NCI-H2081 treated with DMSO at 0.1 percent for 48 hours (cell line): ENCODE measurements at places on chromosomes 4 and X.

GRCh38 chr4:4859325-4859798, at the start of gene MSX1:
MSX1 (plus strand) TSS chr4:4859665; CDS start chr4:4859900, 235 bp downstream.
- no peak for DNase-seq

- DNase-seq: no peak
Measured at GRCh38 chr4:1328267-1329155, 18.5 kb upstream of the UVSSA start.

DNA sequence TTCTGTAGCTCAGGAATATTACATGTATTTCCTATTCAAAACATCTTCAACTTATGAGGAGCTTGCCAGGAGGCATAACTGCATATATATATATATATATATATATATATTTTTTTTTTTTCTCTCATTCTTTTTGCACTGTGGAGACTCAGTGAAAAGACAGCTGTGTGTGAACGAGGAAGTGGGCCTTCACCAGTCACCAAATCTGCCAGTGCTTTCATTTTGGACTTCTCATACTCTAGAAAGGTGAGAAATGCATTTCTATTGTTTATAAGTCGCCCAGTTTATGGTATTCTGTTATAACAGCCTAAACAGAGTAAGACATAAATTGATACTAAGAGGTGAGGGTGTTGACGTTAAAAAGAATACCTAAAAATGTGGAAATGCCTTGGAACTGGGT, 710.6 kb downstream of the TRAM1L1 start:
- no peak for DNase-seq

DNA sequence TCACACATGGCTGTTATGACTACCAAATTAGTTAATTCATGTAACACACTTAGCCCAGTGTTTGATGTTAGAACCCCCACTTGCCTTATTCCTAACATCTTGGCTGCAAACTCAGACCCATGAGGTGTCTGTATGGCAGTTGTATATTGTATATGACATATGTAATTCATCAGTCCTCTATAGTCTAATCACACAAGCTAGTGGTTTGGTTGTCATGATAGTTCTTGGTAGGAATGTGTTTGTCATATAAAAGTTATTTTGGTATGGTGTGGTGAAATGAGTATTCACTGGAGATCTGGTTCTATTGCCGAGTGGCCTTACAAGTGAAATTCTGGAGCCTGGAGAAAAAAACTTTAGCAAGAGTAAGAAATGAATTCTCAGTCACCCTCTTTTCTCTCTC, 149.2 kb downstream of the AWAT2 start:
- DNase-seq: no peak

DNA sequence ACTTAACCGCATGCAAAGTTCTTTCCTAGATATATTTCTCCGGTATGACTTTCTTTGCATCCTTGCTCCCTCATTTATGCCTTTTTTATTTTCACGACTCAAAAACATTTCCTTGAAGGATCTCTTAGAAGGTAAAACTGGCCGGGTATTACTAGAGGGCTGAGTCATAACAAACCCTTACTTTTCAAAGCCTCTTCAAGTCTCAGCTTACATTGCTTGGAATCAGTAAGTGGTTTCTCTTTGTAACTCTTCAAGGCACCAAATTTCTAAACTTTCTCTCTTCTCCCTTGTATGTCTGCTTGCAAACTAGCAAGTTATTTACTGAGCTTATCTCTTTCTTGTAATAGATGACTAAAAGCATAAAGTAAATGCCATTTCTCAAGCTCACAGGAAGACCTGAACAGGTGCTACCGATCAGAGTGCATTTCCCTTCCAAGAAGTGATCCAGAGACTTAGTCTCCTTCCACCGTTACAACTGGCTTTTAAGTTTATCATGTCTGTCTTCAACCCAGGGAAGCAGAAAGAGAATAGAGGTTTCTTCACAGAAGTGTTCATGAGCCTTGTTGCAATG, 75.5 kb downstream of the ANXA10 start:
- DNase-seq: no peak

- DNase-seq: no peak
Measured at GRCh38 chr4:96009427-96010119, 169.7 kb downstream of the PDHA2 start.

GRCh38 chr4:133812954-133813353, 388.6 kb downstream of the PABPC4L start:
- DNase-seq: no peak

DNA sequence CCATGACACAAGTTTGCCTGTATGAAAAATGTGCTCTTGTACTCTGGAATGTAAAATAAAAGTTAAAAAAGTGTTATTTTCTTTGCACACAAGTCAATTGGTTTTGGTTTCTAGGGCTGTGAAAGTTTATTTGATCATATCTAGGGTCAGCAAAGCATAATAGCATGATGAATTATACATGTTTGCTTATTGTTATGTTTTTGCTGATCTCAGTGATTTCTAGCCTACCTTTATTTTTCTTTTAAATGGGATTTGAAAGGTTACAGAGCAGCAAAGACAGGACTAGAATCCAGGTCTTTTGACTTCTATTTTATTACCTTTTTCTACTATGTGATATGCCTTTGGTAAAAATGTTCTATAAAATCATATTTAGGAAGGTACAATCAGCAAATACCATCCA, 481.0 kb downstream of the PRR32 start:
- DNase-seq: no peak

DNA sequence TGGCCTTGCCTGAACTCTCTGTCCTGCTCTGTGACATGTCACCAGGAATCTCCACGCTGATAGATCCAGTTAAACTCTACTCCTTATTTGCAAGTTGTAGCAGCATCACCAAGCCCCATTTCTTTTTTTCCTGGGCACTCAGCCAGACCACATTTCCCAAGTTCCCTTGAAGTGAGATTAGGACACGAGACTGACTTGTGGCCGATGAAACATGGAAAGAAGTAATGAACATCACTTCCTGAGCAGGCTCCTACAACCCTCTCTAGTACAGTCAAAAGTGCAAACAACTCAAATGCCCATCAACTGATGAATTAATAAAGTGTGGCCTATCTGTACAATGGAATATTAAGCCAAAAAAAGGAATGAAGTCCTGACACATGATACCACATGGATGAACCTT, 74.6 kb downstream of the MAP3K15 start:
- DNase-seq: no peak
